ENCODE measurements at places on chromosomes 12 and 14.

DNA sequence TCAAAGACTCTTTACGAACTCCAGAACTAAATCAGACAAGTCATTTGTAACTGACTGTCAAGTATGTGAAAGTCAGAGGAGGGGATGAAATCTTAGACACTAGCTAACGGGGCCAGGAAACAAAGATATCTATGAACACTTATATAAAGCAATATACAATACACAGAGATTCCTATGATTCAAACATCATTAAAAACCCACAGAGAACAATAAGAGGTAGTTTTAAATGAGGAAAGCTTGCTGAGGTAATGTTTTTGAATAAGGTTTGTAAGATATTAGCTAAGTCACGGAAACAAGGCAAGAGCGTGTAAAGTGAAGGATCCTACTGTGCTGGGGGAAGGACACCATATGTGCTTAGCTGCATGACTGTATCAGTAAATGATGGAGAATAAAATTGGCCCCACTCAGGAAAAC, 36.7 kb downstream of the SAV1 start:
- DNase-seq, result no peak

- no peak for DNase-seq
Measured at GRCh38 chr12:13095266-13095995, 8.0 kb downstream of the GSG1 start.

- no peak for DNase-seq
Measured at GRCh38 chr14:38205949-38206665, 1.6 kb upstream of the SSTR1 start.

- no peak for DNase-seq
Measured at GRCh38 chr12:96473394-96474093, 15.8 kb upstream of the CFAP54 start.

- no peak for DNase-seq
Measured at GRCh38 chr14:69152902-69153151, at the start of gene DCAF5. DCAF5 (minus strand) TSS chr14:69153119; CDS start chr14:69152978, 141 bp downstream.

GRCh38 chr12:46439793-46440511, 67.4 kb upstream of the SLC38A2 start:
- no peak for DNase-seq

- no peak for DNase-seq
Measured at GRCh38 chr14:62283837-62284236, 521.6 kb downstream of the SNAPC1 start.

DNA sequence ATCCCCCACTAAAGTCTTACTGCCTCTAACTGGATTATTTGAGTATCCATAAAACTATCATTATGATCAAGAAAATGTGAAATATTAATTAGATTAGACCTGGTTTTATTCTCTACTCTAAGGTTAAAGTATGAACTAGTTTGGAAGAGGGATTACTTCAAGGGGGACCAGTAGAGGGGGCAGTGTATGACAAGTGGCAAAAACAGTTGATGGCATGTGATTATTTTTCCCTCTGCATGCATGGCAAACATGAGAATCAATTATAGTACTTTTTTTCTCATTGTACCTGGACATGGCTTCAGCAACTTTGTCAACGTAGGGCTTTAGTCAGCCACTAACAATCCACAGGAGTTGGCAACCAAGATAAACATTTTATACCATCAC, 145.0 kb upstream of the SLC38A2 start:
- DNase-seq, result no peak

- DNase-seq, result no peak
Measured at GRCh38 chr12:91139286-91139685, 28.0 kb upstream of the LUM start.

DNA sequence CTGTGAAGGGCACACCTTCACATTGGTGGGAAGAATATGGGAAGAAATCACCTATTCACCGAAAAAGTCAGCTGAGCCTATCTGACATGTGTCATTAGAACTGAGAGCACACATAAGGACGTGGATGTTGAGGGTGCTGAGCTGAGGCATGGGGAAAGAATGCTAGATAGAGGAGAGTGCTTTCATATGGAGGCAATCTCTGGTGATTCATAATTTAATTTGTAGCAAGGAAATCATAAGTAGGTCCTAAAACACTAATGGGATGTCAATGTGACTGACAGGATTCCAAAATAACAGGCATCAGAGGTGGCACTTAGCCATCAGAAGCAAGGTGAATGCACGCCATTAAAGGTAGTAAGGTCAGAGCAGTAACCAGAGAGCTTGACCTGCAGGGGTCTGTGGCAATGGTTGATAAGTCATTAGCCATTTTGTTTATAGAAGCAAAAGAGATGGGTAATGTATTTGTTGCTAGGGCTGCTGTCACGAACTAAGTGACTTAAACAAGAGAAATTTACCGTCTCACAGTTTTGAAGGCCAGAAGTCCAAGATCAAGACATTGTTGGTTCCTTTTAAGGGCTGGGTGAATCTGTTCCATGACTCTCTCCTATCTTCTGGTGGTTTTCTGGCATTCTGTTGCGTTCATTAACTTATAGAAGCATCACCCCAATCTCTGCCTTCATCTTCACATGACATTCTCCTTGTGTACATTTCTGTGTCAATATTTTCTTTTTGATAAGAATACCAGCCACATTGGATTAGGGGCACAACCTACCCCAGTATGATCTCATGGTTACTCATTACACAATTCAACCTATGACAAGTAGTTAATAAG, 69.3 kb downstream of the ANKS1B start:
- DNase-seq, result no peak

DNA sequence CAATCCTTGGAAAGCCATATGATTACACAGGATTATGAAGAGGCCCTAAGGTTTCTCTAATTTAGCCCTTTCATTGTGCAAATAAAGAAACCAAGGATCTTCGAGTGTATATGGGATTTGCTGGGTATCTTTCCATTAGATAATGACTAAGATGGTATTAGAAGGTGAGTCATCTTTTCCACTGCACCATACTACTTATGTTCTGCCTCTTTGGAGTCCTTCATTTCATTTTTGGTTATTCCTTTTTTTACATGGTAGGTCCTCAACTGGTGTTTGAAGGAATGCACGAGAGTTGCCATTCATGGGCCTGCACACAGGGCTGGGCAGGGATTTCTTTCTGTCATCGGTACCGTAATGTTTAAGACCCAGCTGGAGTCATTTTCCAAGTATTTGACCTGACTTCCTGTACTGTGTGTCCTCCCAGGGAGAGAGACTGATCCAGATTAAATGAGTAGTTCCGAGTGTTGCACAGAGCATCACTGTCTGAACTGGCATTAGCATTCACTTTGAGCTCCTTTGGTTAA, 85.7 kb downstream of the BORCS5 start:
- peak; percentile 23 for DNase-seq

DNA sequence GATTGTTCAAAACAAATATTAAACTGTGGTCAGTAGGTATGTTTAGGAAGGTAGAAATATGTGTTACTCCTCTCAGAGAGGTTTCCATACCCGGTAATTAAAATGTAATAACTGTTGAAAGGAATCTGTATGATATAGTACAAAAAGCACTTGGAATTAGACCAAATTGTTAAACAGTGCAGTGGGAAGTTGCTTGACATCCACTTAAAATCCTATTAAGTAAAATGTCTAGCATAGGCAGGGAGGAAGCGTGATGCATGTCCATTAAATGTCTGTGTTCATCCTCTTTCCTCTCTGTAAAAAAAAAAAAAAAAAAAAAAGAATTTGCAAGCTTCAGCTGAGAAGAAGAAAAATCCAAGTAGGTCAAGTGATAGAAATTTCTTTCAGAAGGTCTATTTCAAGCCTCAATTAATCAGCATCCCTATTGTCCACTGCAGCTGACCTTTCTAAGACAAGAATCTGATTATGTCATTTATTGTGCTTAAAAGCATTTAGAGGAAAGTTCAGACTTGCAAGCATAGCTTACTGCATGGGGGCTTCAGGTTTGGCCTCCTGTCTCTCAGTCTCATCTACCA, 265.6 kb upstream of the RGS6 start:
- no peak for DNase-seq

DNA sequence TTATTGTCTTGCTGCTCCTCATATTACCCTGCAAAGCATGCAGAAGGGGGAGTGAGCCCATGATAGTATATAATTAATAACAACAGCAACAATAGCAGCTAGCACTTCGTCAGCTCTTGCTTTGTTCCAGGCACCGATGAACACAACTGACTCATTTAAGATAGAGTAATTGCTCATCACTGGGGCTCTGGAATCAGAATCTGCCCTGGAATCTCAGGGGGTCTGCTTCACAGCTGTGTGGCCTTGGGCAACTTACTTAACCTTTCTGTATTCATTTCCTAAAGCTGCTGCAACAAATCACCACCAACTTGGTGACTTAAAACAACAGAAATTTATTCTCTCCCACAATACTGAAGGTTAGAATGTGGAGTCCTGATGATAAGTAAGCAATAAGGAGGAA, 55.0 kb upstream of the PSMC1 start:
- DNase-seq, result no peak

DNA sequence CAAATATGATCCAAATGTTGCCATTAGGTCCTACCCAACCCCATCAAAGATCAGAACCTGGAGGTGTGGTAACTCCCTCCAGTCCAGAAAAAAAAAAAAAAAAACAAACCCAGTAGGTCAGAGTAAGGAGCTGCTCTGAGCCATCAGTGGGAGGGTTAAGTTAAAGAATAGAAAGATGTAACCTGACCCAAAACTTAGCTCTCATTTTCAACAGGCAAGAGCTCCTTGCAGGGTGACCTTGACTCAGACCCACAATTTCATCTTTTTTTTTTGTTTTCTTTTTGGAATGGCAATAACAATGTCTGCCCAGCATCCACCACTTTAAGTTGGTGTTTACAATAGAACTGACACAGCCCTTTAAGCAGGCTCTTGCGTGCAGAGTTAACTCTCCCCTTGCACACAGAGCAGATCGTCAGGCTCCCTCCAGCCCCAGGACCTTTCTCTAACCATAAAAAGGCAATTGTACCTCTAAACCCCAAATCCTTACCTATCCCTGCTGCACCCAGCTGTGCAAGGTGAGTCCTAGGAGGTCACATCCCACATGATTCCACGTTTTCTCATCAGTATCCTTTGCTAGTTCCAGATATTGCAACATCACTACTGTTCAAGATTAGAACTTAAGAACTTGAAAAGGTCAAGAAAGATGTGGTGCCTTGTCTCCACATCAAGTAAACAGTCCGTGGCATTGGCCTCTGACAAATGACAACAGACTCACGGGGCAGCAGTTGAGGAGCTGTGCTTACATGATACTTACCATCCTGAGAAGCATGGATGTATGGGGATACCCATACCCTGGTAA, 178.6 kb upstream of the EEA1 start:
- DNase-seq, result no peak

DNA sequence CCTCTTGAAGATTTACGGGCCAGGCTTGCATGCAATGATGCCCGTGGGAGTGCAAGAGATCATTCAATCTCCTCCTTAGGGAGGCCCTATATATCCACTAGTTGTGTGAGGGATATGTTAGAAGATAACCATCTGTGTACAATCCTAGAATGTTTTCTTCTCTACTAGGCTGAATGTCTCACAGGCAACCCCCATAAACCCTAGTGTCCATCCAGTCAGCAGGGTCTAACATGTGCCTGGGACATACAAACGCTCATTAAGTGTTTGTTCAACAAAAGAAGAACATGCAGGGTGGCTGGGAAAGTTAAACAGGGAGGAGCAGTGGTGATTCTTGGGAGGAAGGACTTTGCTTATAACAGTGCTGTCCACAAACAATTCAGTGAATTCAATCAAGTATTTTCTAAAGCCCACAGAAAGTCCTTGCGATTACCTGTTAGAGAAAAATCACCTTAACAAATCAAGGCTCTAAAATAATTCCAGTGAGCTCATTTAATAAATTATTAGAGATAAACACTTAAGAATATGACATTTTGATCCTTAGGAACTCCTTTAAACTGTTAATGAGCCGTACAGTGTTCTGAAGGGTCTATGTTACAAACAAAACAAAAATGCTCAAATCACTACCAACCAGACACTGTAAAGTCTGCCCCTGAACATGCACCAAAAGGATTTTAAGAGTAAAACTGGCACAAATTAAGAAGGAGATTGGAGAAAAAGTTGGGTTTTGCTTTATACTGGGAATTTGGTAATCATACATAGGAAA, 96.6 kb upstream of the FERMT2 start:
- no peak for DNase-seq

- DNase-seq, result no peak
Measured at GRCh38 chr12:51049525-51049924, 1.4 kb downstream of the LETMD1 start.

- DNase-seq, result no peak
Measured at GRCh38 chr14:20818861-20819260, 16.2 kb upstream of the RNASE1 start.

GRCh38 chr14:76876076-76876475, 49.9 kb downstream of the LRRC74A start:
- DNase-seq, result peak; percentile 53

DNA sequence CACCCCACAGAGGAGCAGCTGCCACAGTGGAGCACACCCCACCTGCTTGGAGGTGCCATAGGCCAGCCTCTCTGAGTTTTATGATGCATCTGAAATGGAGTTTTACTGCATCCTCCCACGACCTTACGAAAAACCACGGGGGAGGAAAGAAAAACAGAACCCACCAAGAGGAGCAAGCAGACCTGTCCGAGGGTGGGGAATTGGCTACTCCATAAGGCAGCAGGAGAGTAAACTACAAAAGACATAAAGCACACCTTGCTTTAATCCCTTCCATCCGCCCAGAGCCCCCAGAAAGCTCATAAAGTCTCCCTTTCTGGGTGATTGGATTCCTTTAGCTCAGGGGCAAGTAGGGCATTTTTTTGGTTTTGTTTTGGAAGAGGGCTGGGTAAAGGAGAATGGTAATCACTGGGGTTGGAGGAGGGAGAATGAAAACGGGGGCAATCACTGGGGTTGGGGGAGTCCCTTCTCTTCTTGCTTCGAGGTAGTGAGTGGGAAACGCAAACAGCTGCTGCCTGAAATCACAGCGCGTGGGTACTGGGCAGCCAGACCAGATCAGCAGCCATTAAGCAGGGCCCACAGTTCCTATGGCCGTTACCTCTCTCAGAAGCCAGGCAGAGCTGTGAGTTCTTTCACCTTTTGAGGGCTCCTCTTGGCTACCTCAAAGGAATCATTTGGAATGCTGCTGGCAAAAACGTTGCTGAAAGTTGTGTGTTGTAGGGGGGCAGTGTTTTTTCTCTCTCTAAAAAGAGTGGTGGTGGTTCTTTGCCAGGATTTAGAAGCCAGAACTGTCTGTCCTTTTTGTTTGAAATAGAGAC, 433.6 kb downstream of the ZFP36L1 start:
- DNase-seq, result no peak

DNA sequence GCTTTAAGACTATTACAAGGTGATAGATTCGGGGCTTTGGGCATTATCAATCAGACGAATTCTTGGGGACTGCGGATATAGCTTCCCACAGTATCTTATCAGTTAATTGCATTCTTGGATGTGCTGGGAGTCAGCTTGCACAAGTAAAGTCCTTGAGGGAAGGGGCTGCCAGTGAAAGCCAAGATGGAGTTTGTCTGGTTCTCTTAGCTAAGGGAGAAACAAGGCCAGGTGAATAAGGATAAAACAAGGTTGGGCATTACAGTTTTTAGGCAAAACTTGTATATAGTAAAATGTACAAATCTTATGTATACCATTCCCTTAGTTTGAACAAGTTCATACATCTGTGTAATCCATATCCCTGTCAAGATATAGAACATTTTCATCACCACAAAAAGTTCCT, 5.5 kb downstream of the FBXO34 start:
- no peak for DNase-seq

Data from Jurkat, Clone E6-1 (cell line).